ENCODE measurements at places on chromosomes 6 and 20. TPM values are rescaled to one million over a fixed set of nuclear protein-coding genes. Genes with fewer than 3 reads are reported as not detected.

The MDFI gene
- 8.4 TPM for total RNA-seq

The TOX2 gene
- 0.74 TPM for total RNA-seq

The NDUFAF4 gene
- 32.9 TPM for total RNA-seq

The IP6K3 gene
- total RNA-seq = not detected

The RUNX2 gene
- 0.49 TPM for total RNA-seq

The OR2B6 gene
- total RNA-seq = not detected

The ALDH5A1 gene
- 17.2 TPM for total RNA-seq

The KCNK15 gene
- total RNA-seq = not detected

The RNF144B gene
- 2.0 TPM for total RNA-seq

The CD40 gene
- 0.49 TPM for total RNA-seq

Data from temporal lobe (tissue), 4 donors.